ENCODE measurements at places on chromosomes 3 and 15.

GRCh38 chr3:4228295-4228694 is 74.9 kb upstream of the SETMAR start:
- no peak for DNase-seq
- no peaks in the 10 kb centered on the region for H3K27me3 ChIP-seq
- no peaks in the 10 kb centered on the region for H3K4me1 ChIP-seq
- H3K36me3 ChIP-seq: no peaks in the 10 kb centered on the region

GRCh38 chr3:147760941-147761340 is 351.8 kb downstream of the ZIC1 start:
- no peaks in the 10 kb centered on the region for H3K36me3 ChIP-seq
- DNase-seq: no peak
- no peak overlapping the region for H3K27ac ChIP-seq
- H3K4me1 ChIP-seq: no peaks in the 10 kb centered on the region
- no peaks in the 10 kb centered on the region for H3K27me3 ChIP-seq
- no peak overlapping the region for H3K4me3 ChIP-seq

GRCh38 chr3:50226888-50227389 is 9.1 kb upstream of the GNAI2 start:
- peaks cover 34% of the 10 kb centered on the region for H3K4me1 ChIP-seq
- peak overlapping the region; percentile 91 for H3K4me3 ChIP-seq
- no peaks in the 10 kb centered on the region for H3K36me3 ChIP-seq
- peak overlapping the region; percentile 90 for H3K27ac ChIP-seq
- H3K27me3 ChIP-seq: peaks cover 16% of the 10 kb centered on the region

DNA sequence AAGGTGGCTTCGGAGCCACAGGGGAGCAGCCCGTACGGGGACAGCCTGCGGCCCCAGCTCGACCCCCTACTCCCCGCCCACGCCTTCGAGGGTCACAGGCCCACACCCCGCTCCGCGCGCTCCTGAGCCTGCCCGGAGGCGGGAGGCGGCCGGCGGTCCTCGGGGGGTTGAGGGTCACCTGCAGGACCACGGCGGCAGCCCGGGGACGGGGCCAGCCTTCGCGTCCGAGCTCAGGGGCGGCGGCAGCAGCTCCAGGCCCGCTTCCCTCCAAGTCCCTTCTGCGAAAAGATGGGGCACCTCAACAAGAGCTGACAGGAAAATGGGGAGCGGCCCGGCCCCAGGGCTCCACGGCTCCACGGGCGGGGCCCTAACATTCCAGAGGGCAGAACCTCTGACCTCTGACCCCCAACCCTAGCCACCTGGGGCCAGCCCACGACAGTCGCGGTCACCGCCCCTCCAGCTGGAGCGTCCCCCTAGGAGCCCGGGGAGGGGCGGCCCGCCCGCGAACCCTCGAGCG is 428 bp downstream of the LYSMD4 start:
- H3K27ac ChIP-seq: peak overlapping the region; percentile 74
- no peak for DNase-seq
- peaks cover 12% of the 10 kb centered on the region for H3K36me3 ChIP-seq
- H3K4me3 ChIP-seq: peak overlapping the region; percentile 77

DNA sequence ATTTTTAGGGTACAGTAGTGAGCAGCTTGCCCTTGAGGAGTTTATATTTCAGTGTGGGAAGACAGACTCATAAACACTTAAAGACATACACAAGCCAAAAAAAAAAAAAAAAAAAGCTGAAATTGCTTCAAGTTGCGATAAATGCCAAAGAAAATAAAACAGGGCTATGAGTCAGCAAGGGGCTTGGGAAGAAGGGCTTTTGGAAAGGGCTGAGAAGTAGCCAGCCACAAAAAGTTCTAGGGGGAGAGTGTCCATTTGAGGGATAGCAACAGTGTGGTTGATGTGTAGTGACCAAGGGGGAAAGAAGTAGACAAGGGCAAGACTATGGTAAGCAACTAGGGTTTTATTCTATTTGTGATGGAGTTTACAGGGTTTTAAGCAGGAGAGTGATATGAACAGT is 185.5 kb downstream of the ADAMTS9 start:
- no peak overlapping the region for H3K4me3 ChIP-seq
- H3K27me3 ChIP-seq: peaks cover 3% of the 10 kb centered on the region
- no peak for DNase-seq

DNA sequence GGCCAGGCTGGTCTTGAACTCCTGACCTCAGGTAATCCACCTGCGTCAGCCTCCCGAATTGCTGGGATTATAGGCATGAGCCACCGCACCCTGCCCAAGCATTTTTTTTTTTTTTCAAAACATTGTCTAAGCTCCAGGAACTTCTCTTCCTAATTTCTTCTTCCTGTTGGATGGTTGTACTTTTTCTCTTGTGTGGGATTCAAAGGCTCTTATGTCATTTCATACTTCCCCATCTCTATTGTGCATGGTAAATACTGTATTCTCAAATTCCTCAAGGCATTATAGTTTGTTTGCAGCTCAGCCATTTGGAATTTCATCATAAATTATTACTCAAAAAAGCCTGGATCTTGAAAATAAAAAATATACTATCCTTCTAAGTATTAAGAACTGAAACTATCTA is 199.1 kb upstream of the GADL1 start:
- H3K4me1 ChIP-seq: peaks cover 14% of the 10 kb centered on the region
- no peak for DNase-seq
- H3K36me3 ChIP-seq: no peaks in the 10 kb centered on the region
- no peak overlapping the region for H3K4me3 ChIP-seq

GRCh38 chr3:109678600-109678999 is 341.3 kb upstream of the DPPA4 start:
- peaks cover 5% of the 10 kb centered on the region for H3K27me3 ChIP-seq
- H3K27ac ChIP-seq: no peak overlapping the region
- no peaks in the 10 kb centered on the region for H3K36me3 ChIP-seq
- no peak for DNase-seq
- H3K4me3 ChIP-seq: no peak overlapping the region

DNA sequence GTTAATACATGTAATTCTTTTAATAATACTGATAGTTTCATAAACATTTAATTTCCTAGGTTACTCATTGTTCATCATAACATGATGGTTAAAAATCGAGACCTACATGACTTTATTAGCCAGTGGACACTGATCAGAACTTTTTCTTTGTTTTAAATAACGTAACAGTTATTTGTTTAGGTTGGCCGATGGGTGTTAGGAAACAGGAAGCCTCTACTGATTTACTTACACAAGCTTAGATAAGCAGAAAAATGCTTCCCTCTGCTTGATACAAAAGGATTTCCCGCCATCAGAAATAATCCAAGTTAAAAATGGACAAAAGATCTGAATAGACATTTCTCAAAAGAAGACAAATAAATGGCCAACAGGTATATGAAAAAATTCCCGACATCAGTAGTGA is 16.6 kb upstream of the APH1B start:
- no peak overlapping the region for H3K27ac ChIP-seq
- DNase-seq: no peak
- no peaks in the 10 kb centered on the region for H3K27me3 ChIP-seq
- H3K4me1 ChIP-seq: no peaks in the 10 kb centered on the region
- peaks cover 51% of the 10 kb centered on the region for H3K36me3 ChIP-seq

GRCh38 chr3:123089611-123090331 is 22.9 kb downstream of the PDIA5 start:
- H3K4me1 ChIP-seq: peaks cover 43% of the 10 kb centered on the region
- no peaks in the 10 kb centered on the region for H3K27me3 ChIP-seq
- no peak overlapping the region for H3K27ac ChIP-seq
- DNase-seq: no peak
- H3K4me3 ChIP-seq: no peak overlapping the region

- no peak overlapping the region for H3K27ac ChIP-seq
- no peak for DNase-seq
- H3K4me3 ChIP-seq: no peak overlapping the region
- peaks cover 8% of the 10 kb centered on the region for H3K4me1 ChIP-seq
These were observed 41.4 kb upstream of the GLCE start for GRCh38 chr15:69119001-69119400.

DNA sequence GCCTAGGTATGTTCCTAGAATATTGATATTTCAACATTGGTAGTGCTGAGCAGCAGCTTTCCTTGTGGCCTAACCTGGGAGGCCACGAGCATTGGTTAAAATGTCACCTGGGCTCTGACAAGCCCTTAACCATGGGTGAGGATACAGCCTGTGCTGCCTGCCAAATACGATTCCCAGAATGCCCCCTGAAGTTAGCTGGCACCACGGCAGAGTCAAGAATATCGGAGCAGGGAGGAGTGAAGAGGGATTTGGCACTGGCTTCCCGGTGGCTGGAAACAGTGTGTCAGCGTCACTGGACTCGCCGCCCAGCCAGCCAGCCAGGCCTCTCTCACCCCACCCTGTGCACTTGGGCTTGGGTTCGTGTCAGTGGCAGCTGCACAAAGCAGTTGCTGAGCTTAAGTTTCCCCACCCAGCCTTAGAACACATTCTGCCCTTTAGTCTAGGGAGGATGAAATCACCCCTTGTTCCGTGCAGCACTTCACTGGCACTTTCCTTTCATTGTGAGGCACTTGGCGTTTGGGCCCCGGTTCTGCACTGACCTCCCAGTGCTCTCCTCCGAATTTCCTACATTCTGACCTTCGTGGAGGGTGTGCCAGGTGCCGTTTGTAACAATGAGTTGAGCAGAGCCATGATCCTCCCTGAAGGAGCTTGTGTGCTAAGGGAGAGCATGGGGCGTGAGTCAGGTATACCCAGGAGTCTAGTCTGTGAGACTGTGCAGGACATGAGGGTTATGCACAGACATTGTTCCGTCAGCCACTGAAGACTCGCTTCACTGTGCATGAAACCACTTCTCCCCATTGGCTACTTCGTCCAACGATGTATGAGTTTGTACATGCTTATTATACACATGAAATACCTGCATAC is 152.8 kb upstream of the BHLHE40 start:
- H3K27me3 ChIP-seq: no peaks in the 10 kb centered on the region
- no peak for DNase-seq
- H3K4me3 ChIP-seq: peak overlapping the region; percentile 78
- peaks cover 86% of the 10 kb centered on the region for H3K36me3 ChIP-seq
- peaks cover 94% of the 10 kb centered on the region for H3K4me1 ChIP-seq

All from activated CD8-positive, alpha-beta T cell treated with anti-CD3 and anti-CD28 coated beads, Interleukin-2, amount 10 ng/mL, durations not matched to agents 7 days and 5 days (primary cell).